B cell (primary cell): ENCODE measurements at places on chromosomes 2 and 18.

DNA sequence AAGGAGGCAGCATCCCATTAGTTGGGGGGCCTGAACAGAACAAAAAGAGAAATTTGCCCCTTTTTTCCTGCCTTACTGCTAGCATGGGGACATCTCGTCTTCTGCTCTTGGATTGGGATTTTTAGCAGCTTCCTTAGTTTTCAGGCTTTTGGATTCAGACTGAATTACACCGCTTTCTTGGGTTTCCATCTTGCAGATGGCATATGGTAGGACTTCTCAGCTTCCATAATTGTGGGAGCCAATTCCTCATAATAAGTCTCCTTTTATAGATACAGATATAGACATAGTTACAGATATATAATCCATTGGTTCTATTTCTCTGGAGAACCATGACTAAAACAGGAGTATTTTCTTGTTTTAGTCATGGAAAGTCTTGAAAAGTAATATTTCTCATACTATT, 5.2 kb upstream of the RAPGEF4 start:
- no peak for DNase-seq

DNA sequence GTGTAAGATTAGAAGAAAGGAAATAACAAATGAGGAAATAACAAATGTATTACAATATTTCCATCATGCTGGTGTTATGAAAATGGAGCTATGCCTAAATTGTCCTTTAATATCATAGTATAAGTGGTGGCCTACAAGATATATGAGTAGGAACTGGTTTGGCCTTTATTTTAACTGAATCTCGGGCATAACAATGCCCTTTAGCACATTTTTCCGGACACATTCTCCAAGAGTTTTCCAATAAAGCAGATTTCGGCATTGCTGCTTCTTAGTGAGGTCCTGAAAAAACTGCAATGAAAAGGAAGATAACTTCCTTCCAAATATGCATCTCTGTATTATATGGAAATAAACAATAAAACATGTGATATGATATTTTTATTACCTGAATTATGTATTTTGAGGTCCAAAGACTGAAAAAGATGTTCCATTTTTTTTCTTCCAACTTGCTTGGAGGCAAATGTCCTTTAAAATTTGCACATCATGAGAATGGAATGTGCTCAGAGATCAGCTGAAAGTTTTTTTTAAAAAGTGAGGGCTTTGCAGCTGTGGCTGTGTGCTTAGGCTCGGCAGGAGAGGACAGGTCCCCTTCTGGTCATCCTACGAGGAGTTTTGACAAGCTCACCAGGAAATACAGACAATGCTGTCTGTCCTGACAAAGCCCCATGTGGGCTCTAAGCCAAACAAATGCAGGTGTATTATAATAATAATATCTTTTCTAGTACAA, 132.3 kb upstream of the RND3 start:
- DNase-seq, result no peak

DNA sequence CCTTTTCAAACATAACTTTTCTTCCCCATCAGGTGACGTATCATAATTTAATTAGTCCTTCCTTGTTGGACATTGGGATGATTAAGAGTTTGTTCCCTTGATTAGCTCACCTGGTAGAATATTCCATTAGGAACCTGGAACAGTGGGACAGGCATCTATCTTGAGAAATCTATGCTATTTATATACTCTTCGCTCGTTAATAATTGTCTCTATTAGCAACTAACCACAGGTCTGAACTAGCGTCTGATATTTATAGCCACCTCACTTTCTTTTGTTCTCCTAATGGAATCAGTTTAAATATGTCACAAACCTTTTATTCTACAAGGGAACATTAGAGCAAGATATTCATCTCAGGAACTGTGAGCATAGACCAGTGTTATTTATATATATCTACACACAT, 79.8 kb downstream of the MAPK4 start:
- DNase-seq, result no peak

- DNase-seq, result no peak
Measured at GRCh38 chr2:41626936-41627335, 420.9 kb upstream of the PKDCC start.

GRCh38 chr2:170324640-170325046, 146.7 kb downstream of the MYO3B start:
- peak; percentile 6 for DNase-seq

- DNase-seq, result no peak
Measured at GRCh38 chr2:9949239-9949991, 2.1 kb upstream of the GRHL1 start.
